NCI-H1436 (cell line): ENCODE measurements at places on chromosomes 1 and 21.
A peak's percentile ranks its signal among the peaks of the same experiment; 100 is the strongest.

GRCh38 chr1:202642212-202642611, 68.0 kb downstream of the SYT2 start:
- DNase-seq, result no peak

DNA sequence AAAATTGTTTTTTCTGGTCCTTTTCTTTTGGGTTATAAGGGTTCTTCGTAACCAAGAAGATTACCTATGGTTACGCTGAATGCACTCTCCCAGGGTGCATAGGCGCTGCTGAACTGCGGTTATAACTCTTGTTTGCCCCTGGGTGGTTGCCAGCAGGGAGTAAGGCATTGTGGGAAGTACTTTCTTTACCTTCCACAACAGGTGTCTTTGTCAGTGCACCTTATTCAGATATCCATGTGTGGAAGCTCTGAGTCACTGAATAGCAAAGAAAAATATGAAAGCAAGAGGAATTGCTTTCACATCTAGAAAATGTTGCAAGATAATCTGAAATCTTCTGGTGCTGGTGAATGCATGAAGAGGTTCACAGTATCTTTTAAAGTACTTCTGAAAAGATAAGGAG, 124.4 kb upstream of the CACYBP start:
- peak; percentile 84 for DNase-seq

- DNase-seq, result no peak
Measured at GRCh38 chr1:205595861-205596260, 36.0 kb downstream of the ELK4 start.

DNA sequence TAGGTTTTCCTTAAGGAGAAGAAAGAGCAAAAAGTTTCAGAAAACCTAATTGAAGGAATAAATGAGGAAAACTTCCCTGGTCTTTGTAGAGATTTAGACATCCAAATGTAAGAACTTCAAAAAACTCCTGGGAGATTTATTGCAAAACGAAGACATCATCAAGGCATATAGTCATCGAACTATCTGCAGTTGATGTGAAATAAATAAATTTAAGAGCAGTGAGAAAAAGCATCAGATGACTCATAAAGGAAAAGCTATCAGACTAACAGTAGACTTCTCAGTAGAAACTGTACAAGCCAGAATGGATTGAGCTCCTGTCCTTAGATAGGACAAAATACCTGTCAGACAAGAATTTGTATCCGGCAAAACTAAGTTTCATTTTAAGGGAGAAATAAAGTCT, 569.4 kb upstream of the ADAMTS5 start:
- DNase-seq, result no peak
